ENCODE measurements at places on chromosomes 16 and 17.

- DNase-seq, result no peak
Measured at GRCh38 chr16:4055748-4056147, 60.5 kb downstream of the ADCY9 start.

DNA sequence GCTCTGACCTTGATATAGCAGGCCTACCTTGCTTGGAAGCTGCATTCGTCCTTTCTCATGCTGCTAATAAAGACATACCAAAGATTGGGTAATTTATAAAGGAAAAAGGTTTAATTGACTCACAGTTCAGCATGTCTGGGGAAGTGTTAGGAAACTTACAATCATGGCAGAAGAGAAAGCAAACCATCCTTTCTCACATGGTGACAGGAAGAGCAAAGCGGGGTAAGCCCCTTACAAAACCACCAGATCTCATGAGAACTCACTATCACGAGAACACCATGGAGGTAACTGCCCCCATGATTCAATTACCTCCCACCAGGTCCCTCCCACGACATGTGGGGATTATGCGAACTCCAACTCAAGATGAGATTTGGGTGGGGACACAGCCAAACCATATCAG is 6.0 kb upstream of the MAPT start:
- DNase-seq, result no peak

GRCh38 chr17:47949197-47949759 is 7.9 kb downstream of the PNPO start:
- peak; percentile 73 for DNase-seq

DNA sequence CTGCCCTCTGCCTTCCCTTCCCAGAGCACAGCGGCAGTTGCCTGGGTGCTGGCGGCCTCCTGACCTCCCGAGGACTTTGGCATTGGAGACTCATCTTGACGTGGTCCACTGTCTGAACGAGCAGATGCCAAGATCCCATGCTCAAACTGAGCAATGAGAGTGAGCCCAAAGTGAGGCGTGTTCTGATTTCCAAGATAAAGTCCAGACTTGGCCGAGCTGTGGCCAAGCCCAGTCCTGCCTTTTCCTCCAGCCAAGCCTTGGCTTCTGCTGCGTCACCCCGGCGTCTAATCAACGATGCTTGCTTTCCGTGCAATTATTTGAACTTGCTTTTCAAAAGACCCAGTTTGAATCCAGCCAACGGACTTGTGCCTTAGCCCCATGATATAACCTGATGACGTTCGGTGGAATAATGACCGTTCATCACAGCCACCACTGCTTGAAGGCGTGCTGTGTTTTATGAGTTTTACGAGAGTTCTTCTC is 179.2 kb downstream of the IRF8 start:
- no peak for DNase-seq

GRCh38 chr16:11551842-11552241 is 34.9 kb downstream of the LITAF start:
- DNase-seq, result no peak

DNA sequence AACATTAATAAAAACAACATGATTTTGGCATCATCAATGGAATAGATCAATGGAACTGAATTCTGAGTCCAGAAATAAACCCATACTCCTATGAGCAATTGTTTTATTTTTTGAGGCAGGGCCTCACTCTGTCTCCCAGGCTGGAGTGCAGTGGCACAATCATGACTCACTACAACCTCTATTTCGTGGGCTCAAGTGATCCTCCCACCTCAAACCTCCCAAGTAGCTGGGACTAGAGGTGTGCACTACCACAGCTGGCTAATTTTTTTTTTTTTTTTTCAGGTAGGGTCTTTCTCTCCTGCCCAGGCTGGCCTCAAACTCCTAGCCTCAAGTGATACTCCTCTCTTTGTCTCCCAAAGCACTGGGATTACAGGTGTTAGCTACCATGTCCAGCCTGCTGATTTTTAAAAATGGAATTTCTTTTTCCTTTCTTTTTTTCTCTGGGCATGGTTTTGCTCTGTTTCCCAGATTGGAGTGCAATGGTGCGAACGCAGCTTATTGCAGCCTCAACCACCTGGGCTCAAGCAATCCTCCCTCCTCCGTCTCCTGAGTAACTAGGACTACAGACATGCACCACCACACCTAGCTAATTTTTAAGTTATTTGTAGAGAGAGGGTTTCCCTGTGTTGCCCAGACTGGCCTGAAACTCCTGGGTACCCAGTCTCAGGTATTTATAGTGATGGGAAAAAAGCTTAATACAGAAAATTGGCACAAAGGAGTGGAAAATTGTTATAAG is 7.3 kb upstream of the PRDM7 start:
- no peak for DNase-seq

GRCh38 chr16:969508-970385 is 1.0 kb downstream of the LMF1 start:
- no peak for DNase-seq

GRCh38 chr17:74520790-74521480 is 10.3 kb downstream of the CD300LB start:
- DNase-seq, result no peak

DNA sequence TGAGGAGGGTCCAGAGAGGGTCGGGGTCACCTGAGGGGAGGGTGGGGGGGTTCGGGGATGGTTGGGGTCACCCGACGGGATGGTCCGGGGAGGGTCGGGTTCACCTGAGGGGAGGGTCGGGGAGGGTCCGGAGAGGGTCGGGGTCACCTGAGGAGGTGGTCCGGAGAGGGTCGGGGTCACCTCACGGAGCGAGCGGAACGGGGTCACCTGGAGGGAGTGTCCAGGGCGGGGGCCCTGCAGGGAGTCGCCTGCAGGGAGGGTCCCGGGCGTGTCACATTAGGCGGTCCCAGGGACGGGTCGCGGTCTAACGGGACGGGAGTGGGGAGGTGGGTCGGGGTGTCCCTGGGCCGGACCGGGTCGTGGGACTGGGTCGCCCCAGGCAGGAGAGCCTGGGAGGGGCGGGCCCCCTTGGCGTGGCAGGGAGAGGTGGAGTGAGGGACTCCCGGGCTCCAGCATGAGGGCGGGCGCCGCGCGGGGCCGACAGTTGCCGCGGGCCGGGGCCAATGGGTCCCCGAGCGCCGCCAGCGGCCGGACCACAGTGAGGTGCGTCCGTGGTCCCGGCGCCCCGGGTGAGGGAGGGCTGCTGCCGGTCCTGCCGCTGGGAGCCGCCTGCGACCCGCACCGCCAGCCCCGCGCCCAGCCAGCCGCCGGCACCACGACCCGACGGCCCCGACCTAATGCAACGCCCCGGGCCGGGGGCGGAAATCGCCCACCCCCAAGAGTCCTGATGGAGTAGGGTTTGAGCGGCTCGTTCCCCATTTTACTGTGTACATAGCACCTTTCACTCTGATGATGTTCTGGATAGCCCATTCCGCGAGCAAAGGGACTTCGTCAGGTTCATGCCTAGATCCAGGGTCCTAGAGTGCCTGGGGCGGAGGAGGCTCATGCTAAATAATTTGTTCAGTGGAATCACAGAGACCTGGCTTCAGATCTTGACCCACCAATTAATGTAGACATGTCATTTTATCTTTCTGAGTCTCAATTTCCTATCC is 1.2 kb upstream of the ABCA3 start:
- no peak for DNase-seq

DNA sequence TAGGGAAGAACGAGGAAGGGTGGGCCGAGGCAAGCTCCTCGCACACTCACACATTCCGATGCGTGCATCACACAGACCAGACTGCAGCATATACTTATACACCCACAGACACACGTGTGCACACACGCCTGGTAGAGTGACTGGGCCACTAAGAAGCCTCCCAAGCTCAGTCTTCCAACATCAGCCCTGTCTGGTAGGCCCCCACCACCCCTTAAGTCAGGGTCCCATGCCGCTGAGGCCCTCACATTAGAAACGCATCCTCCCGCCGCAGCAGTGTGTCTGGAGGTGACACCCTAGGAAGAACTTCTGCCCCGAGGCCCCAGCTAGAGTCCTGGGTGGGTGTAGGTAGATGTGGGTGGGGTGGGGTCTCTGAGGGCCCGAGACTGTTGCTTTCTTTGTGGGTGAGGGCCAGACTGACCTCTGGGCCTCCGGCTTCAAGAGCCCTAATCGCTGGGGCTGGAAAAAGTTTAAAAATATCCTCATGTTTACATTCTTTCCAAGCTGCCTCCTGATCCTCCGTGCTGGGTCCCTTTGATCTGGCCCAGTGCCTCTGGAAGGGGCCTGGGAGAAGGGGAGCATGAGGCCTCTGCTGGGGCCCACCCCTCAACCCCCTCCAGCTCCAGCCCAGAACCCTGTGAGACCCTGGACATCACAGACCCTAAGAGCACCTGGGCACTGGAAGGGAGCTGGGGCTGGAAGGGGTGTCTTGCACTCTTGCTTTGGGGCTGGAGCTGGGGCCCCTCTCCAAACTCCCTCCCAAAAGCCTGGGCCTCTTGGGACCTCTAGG is 13.6 kb downstream of the CDH16 start:
- DNase-seq, result no peak

GRCh38 chr17:75003070-75003956 is 9.2 kb upstream of the MRPL58 start:
- DNase-seq, result no peak

GRCh38 chr17:65819810-65820209 is 258.4 kb upstream of the AXIN2 start:
- no peak for DNase-seq

DNA sequence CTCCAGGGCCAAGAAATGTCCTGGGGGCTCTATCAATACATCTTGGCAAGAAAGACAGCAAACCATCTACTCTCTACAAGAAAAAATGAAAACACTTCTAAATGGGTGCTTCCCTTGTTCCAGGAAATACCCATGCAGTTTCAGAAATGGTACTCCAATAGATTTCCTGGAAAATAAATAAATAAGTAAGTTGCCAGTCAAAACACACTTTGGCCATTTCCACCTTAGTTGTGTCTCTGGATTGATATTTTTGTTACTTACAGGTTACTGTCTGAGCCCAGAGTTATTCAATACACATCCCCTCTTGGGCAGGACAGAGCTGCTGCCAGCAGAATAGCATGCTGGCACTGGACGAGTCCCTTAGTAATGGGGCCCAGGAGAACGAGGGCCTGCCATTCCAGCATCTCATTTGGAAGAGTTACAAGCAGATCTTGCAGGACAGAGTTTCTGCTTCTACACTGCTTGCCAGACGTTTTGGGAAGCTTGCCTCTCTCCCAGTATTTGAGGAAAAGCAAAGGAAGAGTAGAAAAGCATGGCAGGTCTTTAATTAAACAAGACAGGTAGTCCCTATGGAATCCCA is 100.5 kb downstream of the SMG6 start:
- no peak for DNase-seq

DNA sequence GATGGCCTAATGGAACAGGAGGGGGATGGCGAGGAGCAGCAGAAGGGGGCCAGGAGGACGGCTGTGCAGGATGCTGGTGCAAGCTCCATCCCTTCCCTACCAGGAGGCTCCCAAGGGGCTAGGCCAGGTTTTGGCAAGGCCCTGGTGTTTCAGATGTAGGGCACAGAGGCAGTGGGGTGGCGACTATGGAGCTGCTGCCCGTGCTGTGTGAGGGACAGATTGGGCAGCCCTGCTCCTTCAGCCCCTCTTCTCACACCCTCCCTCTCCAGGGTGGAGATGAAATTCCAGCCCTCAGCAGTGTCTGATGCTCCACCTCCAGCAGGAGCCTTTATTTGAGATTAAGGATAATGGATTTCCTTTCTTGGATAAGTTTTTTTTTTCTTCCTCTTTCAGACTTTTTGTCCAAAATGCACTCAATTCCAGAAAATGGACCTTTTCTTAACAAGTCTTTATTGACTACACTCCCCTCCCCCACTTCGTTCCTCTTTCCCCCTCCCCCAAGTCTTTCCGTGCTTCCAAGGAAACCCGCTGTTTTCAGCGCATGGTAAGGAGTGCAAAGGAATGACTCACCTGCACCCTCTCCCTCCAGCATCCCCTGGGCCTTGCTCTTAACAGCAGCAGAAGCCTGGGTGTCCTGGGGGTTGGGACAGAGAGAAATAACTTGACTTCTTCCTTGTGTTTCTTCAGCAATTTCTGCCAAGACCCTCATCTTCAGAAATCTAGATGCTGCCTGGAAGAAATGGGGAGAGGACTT is 95.2 kb downstream of the CCDC182 start:
- DNase-seq, result no peak

DNA sequence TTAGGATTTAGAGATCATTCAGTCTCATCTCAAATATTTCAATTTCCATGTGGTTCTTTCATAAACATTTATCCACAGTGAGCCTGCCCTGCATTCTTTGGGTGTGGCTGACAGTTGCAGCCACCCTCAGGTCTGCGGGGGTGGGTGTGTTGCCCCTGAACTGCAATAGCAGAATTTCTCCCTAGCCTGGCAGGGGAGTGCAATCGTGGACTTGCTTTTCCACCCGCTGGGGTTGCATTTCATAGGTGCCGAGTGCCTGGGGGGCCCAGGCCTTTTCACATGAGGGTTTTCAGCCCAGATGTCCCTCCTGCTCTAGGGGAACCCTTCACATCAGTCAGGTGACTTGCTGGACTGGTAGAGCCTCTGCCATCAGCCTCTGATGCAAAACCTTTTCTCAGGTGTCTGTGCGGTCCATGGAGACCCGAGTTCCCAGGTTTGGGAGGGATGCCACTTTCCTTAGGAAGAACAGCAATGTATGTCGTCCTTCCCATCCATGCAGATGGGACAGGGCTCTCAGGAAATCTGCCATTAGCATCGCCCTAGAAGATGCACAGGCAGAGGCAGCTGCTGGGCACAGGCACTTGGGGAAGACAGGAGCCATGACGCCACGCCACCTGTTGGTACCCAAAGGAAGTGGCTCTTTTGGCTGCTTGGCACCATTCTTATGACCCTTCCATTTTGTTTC is 2.4 kb upstream of the USP36 start:
- peak; percentile 50 for DNase-seq

DNA sequence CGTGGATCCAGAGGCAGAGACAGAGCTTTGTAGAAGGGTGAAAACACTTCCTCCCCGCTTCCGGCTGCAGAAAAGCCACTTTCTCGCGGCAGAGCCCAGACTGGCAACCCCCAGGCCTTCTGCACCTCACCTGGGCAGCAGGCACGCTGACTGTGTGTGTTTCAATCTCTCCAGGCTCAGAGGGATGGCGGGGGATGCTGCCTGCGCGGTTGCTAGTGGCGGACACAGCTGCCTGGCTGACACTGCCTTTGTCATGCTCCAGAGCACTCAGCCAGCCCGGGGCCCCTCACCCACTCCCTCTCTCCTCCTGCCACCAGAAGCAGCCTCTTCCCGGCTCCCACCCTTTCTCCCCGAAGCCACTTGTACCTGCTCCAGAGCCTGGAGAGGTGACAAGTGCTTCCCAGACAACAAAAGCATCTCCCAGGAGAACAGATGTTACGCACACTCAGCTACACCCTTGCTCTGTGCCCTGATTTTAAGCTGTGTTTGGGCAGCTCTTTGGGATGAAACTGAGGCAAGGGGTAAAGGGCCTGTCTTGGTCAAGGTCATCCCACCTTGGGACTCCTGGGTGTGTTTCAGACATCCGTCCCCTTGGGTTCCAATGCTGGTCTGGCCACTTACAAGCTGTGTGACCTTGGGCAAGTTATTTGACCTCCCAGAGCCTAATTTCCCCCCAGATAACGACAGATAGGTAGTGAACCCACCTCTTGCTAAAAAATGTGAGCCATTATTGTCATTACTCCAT is 9.2 kb upstream of the GLIS2 start:
- DNase-seq, result no peak

- DNase-seq, result no peak
Measured at GRCh38 chr17:70776441-70776840, 607.1 kb downstream of the KCNJ2 start.

- DNase-seq, result no peak
Measured at GRCh38 chr17:52030052-52030451, 128.5 kb downstream of the CA10 start.

- DNase-seq, result no peak
Measured at GRCh38 chr16:6247150-6247549, 1085.5 kb upstream of the RBFOX1 start.

GRCh38 chr17:39450051-39450450 is 1.0 kb downstream of the MED1 start:
- peak; percentile 5 for DNase-seq

- no peak for DNase-seq
Measured at GRCh38 chr16:30383521-30383920, 1.2 kb upstream of the SEPTIN1 start.

All from LHCN-M2 (cell line).